GM19239 (cell line): ENCODE measurements at places on chromosomes 1 and 21.
A peak's percentile ranks its signal among the peaks of the same experiment; 100 is the strongest.

GRCh38 chr1:7127322-7128075, 342.2 kb downstream of the CAMTA1 start:
- DNase-seq = no peak

DNA sequence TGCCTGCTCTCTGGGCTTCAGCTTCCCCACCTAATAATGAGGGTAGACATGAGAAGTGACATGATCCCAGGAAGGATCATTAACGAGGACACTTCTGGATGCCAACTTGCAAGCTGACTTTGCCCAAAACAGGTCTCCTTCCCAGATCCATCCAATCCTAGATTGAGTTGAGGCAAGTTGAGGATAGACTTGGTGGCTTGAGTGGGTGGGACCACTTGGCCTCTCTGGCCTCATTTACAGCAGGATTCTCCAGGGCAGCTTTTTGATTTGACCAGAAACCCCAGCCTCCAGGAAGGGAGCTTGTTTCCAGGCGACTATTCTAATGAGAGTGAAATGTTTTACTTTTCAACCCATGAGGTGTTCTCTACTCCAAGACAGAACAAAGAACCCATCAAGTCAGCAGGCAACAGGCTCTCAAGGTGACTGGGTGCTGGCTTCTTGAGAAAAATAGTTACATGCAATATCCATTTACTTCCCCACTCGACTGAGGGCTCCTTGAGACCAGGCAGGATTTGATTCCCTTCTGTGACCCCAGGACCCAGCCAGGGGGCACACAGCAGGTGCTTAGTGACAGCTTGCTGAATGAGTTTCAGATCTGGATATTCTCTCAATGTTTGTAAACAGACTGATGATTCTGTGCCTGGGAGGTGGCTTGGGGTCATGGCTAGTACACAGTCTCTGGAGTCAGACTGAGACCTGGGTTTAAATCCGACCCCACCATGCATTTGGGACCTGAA, 128.2 kb downstream of the DMRTB1 start:
- DNase-seq = no peak

- DNase-seq = no peak
Observed at GRCh38 chr1:64829411-64830029, 84.6 kb downstream of the RAVER2 start.

DNA sequence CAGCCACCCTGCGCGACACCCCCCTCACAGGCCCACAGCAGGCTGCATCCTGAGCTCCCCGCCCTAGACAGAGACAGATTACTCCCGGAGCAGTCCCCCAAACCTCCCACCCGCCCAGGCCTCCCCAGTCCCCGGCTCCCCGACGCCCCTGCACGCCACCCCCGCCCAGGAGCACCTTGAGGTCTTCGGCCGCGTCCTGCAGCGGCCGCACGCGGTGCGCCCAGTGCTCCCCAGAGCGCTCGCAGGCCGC, 731 bp downstream of the TRIM11 start:
- no peak for DNase-seq

- DNase-seq = no peak
Observed at GRCh38 chr1:233042834-233043233, 92.4 kb downstream of the NTPCR start.

- DNase-seq = no peak
Observed at GRCh38 chr1:224894915-224895314, 34.6 kb upstream of the DNAH14 start.

DNA sequence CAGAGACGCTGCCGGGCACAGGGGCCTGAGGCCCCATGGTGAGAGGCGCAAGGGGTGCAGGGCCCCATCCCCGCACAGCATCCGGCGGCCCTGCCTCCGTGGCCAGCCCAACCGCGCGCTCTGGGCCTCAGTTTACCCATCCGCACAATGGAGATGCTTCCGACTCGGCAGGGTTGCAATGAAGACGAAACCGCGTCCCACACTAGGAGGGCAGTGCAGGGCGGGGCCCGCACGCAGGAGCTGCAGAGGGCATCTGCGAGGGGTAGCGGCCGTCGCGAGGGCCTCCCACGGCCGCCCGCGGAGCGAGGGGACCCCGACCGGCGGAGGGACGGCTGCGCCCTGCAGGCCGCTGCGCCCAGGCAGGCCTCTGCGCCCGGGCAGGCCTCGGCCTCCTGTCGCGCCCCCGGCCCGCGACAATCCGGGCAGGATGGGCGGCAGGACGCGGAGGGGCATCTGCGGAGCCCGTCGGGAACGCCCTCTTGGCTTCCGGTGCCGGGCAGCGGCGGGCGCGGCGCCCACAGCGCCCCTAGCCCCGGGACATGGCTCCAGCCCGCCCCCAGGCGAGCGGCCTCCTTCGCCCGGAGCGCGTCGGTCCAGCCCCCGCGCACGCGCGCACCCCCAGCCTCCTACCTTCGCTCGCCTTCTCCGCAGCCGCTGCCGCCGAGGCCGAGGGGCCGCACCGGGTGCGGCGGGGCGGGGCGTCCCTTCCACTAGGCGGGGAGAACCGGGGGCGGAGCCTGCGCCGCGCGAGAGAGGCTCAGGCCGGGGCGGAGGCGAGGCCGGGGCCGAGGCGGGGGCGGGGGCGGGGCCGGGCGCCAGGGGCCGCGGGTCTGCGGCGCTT, 15.3 kb downstream of the RNU1-1 start:
- DNase-seq = peak; percentile 92

DNA sequence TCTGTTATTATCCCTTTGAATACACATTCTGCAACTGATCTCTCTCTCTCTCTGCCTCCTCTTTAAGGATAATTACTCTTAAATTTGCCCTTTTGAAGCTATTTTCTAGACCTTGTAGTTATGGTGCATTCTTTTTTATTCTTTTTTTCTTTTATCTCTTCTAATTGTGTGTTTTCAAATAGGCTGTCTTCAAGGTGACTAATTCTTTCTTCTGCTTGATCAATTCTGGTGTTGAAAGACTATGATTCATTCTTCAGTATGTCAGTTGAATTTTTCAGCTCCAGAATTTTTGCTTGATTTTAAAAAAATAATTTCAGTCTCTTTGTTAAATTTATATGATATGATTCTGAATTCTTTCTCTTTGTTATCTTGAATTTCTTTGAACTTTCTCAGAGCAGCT, 95.6 kb upstream of the GPR52 start:
- DNase-seq = no peak

GRCh38 chr1:225361176-225361575, 66.7 kb downstream of the LBR start:
- DNase-seq = no peak

- no peak for DNase-seq
Observed at GRCh38 chr1:169879034-169879840, 14.5 kb downstream of the SCYL3 start.

GRCh38 chr1:35220976-35221375, 28.0 kb upstream of the SFPQ start:
- peak; percentile 25 for DNase-seq

DNA sequence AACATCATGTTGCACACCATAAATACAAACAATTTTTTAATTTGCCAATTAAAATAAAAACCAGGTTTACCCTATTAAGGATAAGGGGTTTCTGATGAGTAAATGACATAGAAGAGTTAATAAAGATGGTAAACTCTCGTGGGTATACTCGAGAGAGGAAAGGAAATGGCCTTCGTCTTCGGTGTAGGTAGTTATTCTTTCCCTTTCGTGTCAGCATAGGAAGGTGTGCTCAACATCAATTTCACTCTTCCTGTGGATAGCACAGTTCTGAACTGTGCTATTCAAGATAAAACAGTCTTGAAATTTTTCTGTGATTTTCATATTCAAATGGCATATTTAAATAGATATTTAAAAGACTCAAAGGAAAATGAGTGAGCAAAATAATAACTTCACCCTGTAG, 98.2 kb downstream of the RGL1 start:
- DNase-seq = no peak

DNA sequence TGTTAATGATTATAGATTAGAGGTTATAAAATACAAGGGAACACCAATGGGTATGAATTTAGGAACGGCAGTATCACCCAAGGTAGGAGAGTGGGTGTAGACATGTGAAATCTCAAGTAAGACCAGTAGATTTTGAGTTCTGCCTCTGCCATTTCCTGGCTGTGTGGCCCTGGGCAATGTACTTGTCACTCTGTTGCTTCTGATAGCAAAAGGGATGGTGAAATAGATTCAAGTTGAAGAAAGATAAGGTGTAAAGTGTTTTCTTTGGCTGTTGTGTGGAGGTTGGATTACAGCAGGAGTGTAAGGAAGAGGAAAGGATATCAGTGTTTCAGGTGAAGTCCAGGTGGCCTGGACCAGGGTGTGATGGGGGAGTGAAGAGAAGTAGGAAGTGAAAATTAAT, 64.3 kb downstream of the ADSS2 start:
- DNase-seq = no peak

DNA sequence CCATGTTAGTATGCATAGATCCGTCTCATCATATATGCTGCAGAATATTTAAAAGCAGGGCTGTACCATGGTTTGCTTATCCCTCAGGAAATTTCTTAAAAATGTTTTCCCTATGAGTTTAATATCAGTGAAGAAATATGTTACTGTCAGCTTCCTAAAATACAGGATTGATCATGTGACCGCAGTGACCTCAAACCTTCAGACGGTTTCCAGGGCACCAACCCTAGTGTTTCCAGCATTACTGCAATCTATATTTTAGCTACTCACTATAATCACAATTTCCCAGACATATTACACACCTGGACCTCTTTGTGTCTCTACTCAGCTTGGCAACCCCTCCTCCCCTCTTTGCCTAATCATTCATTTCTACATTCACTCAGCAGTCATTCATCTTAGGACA, 7.7 kb upstream of the SDHB start:
- no peak for DNase-seq

- no peak for DNase-seq
Observed at GRCh38 chr1:180239145-180240096, 9.4 kb downstream of the LHX4 start.

GRCh38 chr1:42136466-42136865, 16.7 kb upstream of the GUCA2B start:
- no peak for DNase-seq

GRCh38 chr1:225652729-225653462, at the start of gene ENAH:
Gene ENAH (minus strand): TSS chr1:225653123. CDS start chr1:225652690, 433 bp downstream.
- no peak for DNase-seq

GRCh38 chr1:202170726-202171125, 10.3 kb upstream of the PTPN7 start:
- no peak for DNase-seq

GRCh38 chr1:94358630-94359599, 59.3 kb upstream of the ABCD3 start:
- DNase-seq = no peak

DNA sequence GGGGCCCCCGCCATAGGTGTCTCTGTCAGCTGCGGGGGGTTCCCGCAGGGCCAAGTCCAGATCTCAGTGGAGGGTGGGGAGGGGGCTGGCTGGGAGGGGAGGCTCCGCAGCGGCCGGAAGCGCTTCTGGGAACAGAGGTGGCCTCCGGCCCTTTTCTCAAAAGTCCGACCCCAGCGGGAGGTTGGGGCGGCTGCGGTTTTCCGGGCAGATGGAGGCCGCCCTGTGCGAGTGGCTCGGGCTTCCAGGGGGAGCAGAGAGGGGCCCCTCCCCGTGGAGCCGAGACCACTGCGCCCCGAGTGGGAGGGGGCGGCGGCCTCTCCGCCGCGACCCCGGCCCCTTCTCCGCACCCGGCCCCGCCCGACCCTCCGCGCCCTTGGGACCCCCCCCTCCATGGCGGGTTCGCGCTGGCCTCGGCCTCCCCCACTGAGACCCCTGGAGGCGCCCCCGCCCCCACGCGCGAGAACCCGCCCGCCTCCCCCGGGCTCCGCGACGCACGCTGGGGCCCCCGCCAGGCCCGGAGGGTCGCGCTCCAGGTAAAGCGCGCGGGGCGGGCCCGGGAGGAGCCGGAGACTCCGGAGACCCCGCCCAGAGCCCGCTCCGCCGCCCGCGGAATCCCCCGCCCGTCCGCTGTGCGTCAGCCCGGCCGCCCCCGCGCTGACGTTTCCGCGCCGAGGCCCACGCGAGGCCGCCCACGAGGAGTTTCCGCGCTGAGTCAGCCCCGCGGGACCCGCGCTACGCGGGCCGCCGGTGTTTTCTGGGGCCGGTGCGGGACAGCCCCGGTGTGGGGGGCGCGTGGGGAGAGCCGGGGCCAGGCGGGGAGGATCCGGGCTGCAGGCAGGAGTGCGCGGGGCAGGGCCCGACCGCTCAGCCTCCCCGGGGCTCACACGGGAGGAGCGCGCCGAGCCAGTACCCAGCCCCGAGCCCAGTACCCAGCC, 5.2 kb downstream of the TNFRSF18 start:
- DNase-seq = no peak

- DNase-seq = no peak
Observed at GRCh38 chr1:223542831-223543230, 122.7 kb downstream of the CAPN8 start.

DNA sequence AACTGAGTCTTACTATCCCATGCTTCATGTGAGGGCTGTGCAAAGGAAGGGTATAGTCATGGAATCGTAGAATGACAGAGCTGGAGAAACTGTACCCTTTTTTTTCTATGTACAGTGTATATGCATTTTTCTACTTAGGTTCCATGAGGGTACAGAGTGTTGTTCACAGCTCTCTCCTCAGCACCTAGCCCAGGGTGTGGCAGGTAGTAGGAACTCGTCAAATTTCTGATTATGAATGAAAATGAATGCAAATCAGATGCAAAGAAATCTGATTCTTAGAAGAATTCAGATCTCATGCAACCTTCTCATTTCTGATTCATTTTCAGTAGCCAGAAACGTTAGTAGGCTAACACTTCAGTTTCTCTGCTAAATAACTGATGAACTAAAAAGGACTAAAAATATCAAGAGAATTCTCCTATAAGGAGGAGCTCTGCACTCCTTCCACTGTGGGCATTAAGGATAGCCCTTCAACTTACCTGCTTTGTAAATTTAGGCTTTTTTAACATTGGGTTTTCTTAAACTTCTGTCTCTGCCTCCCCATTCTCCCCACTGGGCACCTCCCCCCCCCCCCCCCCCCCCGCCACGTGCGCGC, 18.0 kb upstream of the HHAT start:
- no peak for DNase-seq

GRCh38 chr1:173410794-173411236, 66.3 kb upstream of the PRDX6 start:
- no peak for DNase-seq

GRCh38 chr1:226268421-226269124, 40.4 kb downstream of the LIN9 start:
- DNase-seq = no peak

DNA sequence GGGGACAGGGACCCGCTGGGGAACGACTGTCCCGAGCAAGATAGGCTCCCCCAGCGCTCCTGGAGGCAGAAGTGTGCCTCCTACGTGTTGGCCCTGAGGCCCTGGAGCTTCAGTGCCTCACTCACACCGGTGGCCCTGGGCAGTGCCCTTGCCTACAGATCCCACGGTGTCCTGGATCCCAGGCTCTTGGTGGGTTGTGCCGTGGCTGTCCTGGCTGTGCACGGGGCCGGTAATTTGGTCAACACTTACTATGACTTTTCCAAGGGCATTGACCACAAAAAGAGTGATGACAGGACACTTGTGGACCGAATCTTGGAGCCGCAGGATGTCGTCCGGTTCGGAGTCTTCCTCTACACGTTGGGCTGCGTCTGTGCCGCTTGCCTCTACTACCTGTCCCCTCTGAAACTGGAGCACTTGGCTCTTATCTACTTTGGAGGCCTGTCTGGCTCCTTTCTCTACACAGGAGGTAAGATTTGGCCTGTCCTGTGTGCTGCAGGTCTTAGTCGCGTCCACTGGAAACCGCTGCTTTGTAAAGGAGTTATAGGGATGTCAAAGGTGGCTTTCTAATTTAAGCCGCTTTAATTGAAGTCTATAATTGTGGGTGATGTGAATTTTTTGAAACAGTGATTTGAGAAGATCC, 717 bp downstream of the UBIAD1 start:
- DNase-seq = no peak
